Small intestine (tissue), 16 donors: ENCODE measurements at places on chromosomes 6 and 20. TPM values are rescaled to one million over a fixed set of nuclear protein-coding genes. Genes with fewer than 3 reads are reported as not detected.

DNA sequence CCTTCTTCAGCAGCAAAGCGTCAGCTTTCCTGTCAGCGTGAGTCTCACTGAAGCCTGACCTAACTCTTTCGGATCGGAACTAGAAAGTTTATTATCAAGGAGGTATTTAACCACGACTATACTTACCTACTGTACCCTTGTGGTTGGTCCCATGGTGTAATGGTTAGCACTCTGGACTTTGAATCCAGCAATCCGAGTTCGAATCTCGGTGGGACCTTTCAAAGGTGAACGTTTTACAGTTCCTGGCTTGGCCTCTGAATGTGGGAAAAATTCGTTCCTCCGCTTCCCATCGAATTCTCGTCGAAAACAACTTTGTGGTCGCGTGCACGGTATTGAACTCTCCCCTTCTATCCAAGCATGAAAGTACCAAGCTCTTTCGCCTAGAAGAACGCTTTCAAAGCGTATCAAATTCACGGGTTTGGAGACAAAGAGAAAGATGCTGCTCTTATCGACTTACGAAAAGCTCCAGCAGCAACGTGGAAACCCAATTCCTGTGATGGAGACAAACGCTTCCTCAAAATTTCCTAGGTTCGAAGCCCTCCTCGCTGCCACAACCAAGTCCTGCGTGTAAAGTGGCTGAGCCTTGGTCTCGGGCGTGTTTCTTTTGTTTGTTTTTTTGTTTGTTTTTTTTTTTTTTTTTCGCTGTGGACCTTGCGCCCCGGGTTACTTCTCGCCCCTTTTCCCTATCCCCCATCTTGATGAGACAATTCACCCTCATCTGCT, 63.7 kb downstream of the GPX5 start:
- peak; percentile 23 for DNase-seq

GRM1 gene
- polyA plus RNA-seq, result 0.01 TPM

NINL gene
- 1.1 TPM for polyA plus RNA-seq

DNA sequence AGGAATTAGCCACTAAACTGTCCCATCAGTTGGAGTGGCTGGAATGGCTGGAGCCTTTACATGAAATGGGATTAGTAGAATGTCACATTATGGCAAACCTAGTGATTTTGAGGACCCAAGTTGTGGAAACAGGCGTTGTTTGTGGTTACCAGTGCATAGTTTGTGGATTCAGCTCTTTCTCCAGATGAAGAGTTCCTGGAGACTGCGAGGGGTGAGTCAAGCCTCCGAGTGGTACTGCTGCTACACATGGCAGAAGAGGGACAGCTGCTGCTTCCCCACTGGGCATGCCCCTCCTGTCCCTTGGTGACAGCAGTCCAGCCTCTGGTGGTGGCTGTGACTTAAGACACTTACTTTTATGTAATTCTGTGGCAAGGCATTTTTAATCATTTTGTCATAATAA, 94.2 kb upstream of the SCP2D1 start:
- no peak for DNase-seq

GRCh38 chr20:57468523-57469417, 56.2 kb downstream of the CTCFL start:
- no peak for DNase-seq

DNA sequence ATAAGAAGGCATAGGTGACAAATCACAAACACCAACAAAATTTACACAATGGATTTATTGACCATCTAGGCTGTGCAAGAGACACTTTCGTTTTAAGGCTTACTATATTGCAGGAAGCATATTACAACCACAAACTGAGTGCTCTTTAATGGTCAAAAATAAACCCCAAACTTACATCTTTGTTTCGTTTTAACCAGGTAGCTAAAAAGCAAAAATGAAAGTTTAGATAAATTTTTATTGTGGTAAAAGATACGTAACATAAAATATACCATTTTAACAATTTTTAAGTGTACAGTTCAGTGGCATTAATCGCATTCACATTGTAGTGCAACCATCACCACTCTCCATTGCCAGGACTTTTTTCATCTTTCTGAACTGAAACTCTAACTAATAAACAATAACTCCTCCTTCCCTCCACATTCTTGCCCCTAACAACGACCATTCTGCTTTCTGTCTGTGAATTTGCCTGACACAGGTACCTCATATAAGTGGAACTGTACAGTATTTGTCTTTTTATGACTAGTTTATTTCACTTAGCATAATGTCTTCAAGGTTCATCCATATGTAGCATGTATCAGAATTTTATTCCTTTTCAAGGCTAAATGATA, 32.3 kb upstream of the DUSP22 start:
- DNase-seq, result no peak

DNA sequence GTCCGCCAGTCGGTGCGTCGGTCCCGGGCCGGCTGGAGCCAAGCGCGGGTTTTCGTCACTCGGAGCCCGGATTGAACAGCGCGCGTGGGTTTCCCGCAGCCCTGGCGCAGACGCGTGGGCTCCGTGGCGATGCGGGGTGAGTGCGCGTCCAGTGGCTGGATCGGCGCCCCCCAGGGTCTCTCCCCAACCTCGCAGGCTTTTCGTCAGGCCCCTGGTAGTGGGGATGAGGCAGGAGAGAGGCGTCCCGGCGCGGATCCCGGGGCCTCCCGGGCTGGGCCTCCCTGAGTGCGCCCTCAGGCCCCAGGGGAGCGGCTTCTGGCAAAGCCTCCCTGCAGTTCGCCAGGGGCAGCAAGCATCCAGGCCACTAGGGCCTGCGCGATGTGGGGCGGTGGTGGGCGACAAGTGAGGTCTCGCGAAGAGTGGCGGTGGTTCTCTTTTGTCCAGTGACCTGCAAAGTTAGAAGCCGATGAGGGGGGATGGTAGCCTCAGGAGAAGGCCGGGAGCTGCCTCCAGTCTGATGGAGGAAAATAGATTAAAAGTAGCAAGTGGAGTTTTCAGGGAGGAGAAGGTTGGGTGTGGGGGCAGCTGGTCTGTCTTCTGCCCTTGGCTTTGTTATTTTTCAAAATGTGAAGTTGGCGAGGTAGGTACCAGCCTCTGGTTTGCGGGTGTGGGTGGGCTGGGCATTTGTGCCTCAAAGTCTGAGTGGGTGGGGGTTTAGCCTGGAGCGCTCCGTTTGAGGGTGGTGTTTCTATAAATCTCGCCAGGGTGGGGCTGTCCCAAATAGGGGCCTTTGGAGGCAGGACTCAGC, 1.6 kb downstream of the TOX2 start:
- DNase-seq, result no peak

- DNase-seq, result peak; percentile 20
Measured at GRCh38 chr6:168388641-168389633, 52.0 kb upstream of the SMOC2 start.

PCED1A gene
- polyA plus RNA-seq, result 40.1 TPM

DNA sequence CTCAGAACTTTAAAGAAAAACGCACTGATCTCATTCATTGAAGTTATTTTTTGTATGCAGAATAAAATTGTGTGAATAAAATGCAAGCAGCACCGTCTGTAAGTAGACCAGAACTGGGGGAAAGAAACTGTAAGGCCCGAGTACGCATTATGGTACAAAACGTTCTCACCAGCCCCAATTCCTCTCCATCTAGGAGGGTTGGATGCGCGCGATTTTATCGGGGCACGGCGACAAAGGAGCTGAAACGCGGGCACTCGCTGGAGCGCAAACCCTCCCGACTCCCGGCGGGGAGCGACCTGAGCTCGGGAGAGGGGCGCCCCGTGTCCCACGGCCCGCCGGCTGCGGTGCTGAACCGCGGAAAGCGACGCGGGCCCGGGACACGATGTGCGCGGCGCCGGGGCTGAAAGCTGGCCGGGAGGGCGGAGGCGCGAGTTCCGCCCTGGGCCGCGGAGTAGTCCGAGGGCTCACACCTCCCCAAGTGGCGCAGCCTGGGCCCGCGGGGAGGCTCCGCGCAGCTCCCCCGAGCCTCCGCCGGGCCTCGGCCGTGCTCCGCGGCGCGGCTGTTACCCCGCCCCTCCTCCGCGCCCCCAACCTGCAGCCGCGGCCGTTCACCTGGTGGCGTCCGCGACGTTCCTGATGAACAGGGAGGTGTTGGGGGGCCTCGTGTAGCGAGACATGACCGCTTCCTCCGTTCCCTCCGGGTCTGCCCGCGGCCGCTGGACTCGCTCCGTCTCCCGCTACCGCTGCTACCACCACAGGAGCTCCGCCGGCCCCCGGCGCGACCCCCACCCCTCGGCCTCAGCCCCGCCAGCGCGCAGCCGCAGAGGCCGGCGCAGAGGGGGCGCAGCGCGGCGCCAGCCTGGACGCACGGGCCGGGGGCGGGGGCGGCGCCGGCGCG, at the start of gene SRSF12:
Gene SRSF12, minus strand, starts transcription at position 861 of the 898 bp plus-strand sequence. Its CDS starts 184 bp downstream, at position 677.
- peak; percentile 72 for DNase-seq

GRCh38 chr6:170025341-170025911, 265.5 kb downstream of the DLL1 start:
- DNase-seq, result no peak

- no peak for DNase-seq
Measured at GRCh38 chr6:52636830-52637229, 34.1 kb upstream of the TMEM14A start.

ETV7 gene
- polyA plus RNA-seq, result 12.5 TPM

MRAP2 gene
- 1.2 TPM for polyA plus RNA-seq

SAMD10 gene
- 7.3 TPM for polyA plus RNA-seq

- no peak for DNase-seq
Measured at GRCh38 chr20:54004445-54004844, 65.9 kb downstream of the BCAS1 start.

SLPI gene
- not detected for polyA plus RNA-seq

TSBP1 gene
- polyA plus RNA-seq, result not detected

GRCh38 chr6:126618639-126619343, 278.9 kb downstream of the CENPW start:
- peak; percentile 53 for DNase-seq

- DNase-seq, result no peak
Measured at GRCh38 chr6:44080561-44081521, 46.4 kb downstream of the MRPL14 start.

DNA sequence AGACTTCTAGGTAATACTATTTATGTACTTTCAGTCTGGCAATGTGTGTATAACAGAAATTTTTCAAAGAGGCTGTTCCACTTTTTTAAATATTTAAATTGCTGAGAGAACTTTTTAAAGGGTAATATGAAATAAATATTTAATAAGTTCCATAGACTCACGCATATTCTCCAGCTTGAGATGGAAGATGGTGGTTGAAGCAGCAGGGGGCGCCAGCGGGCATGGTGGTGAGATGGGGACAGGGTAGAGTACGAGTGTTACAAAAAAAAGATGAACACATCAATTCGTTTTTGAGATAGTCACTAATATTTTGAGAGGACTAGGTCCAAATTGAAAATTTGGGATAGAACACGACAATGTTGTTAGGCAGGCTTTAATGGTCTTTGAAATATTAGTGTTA, 68.4 kb downstream of the RSPO3 start:
- peak; percentile 26 for DNase-seq

DNA sequence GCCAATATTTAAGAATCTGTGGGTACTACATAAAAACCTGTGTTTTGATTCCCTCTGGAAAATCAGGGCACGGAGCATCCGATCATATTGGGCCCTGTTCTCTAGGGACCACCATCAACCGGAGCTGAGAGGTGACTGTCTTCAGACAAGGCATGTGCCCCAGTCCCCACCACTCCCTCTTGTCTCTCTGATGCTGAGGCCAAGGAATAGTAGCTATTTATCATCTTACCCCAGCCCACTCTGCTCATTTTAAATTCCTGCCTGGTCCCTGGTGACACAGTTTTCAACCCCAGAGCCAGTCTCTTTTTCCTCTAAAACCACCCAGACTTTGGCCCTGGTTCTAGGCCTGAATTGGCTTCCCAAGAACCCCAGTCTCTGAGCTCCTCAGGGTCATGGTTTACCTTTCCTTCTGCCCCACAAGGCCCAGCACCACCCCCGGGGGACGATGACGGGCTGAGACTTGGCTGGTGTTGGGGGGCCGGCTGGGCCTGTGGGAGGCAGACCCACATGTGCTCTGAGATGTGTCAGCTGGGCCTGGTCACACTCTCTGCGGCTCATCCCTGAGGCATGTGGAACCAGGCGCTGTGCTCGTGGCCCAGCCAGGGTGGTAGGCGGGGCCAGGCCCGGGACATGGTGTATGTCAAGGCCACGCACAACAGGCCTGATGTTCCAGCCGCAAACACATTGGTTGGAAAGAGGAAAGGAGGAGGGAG, 114.4 kb downstream of the CEBPB start:
- DNase-seq, result peak; percentile 45

DNA sequence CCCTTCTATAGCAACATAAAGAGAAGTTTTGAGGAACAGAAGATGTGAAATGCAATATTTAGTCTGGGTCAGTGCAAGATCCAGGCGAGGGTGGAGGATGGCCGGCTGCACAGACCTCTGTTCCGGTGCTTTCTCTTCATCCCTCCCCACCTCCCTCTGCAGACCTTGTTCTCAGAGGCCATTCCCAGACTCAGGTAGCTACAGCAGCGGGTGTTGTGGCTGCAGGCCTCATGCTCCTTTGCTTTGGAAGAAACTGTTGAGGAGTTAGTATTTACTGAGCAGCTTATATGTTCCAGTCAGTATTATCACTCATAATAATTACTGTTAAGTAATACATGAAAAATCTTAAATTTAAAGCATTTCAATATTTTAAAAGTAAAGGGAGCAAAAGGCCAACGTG, 1.7 kb downstream of the BTN3A3 start:
- no peak for DNase-seq

- DNase-seq, result no peak
Measured at GRCh38 chr20:4297127-4297826, 281.9 kb upstream of the RNF24 start.

DNA sequence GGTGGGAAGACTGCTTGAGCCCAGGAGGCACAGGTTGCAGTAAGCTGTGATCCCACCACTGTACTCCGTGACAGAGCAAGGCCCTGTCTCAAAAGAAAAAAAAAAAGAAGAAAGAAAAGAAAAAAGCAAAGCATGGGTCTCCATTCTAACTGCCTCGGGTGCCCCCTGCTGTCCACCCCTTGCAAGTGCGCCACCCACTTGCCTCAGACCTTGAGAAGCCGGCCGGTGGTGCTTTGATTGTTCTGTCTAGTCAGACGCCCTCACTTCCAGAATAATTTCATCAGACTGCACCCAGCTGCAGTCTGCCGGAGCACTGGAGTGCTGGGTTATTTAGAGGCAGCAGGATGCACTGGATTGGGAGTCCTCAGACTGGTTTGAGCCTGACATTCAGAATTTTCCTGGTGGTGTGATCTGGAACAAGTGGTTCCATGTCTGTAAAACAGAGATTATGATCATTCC, 17.6 kb upstream of the TM9SF4 start:
- DNase-seq, result peak; percentile 80
